ENCODE measurements at places on chromosomes 2 and 18.

- DNase-seq, result no peak
Measured at GRCh38 chr2:31483246-31483645, 68.7 kb upstream of the XDH start.

DNA sequence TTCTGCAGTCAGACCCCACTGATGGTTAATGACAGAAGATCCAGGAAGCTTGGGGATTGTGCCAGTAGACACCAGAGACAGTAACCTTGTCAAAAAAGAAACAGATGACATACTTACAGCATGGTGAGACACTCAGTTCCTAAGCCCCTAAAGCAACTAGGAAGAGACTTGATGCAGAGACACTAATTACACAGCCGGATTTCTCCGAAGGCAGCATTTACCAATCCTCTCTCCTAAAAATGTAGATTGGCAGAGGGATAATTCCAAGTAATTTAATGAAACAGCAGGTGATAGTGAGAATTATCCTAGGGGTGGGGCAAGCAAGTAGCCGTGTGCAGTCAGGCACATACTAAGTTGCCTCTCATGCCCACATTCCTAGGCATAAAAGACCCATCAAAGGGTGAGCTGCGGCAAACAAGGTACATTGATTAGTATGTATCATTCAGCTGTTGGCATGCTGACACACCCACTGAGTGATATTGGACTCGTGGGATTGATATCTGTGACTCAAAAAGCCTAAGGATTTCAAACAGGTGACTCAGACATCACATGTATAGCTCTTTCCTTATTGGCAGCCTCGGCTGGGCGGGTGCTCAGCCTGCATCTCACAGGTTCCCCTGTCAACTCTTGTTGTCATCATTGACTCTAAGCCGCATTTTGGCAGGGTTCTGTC, 296.7 kb upstream of the ATP5MC3 start:
- no peak for DNase-seq

DNA sequence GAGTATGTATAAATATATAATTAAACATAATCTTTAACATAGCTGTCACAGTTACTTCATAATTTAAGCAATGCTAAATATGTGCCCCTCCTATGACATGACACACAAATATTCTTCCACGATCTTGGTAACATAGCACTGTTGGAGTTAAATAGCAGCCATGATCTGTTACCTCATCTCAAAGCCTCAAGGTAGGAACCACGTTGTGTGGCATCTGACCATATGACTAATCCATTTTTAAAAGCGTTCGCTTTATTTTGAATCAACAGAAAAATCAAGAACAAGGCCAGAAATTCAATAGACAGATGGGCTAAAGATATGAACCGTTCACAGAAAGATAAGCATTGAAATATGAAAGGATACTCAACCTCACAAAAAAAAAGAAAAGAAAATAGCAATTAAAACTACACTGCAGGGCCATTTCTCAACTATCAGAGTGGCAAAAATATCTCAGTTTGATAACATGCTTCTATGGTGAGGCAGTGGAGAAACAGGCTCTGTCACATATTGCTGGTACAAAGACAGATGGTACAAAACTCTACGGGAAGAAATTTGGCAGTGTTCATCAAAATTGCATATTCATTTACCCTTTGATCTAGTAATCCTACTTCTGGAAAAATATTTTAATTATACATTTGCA, 105.9 kb downstream of the TMX3 start:
- no peak for DNase-seq

DNA sequence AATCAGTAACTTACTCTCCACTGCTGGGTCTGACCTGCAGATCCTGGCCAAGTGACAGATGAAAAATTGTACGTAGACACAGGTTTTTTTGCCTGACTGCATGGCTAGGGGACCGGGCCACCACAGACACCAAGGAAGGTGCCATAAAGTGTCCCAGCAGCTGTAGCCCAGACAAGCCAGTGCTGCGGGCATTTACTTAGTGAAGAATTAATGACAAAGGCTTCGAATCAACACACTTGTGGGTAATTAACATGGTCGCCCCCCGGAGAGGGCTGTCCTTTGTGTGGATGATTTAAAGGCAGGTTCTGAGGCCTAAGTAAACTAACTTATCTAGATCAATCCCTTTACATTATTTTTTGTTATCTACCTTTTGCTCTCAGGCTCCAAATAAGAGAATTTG, 1709.1 kb upstream of the LRRTM1 start:
- no peak for DNase-seq

DNA sequence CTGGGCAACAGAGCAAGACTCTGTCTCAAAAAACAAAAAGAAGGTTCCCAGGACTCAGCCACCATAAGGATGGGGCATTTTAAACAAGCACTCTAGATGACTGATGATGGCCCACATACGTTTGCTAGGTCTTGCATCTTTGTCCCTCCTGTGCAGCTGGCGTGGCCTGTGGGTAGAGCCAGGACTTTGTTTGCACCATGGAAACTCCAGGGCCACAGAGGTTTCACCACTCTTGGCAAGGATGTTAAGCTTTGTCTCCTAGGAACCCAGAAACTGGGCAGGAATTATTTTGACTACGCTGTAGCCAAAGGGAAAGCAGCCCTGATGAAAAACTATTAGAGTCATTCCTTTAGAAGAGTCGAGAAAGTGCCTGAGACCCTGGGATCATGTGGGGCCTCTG, 75.3 kb upstream of the STPG4 start:
- DNase-seq, result no peak

DNA sequence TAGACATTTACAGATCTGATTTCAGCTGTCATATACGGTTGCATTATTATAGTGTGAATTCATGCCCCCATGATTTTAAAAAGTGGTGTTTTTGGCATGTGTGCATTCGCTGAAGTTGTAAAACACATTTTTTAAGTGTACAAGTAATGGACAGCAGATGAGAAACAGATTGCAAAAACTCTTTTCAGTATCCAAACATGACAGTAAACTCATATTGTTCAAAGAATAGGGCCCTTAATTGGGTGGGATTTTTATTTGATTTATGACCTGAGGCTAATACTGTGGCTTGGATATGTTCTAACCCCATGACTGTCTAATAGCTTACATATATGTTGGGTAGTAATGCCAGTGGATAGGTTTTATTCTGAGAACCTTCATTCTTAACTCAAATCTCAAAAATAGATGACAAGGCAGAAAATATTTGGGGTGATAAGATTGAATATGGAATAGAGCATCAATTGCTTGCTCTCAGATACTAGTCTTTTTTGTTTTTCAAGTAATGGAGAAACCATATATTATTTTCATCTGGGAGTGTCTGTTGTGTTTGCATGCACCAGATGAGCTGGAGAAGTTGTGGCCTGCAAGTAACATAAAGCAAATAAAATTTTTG, 118.6 kb downstream of the PARD3B start:
- no peak for DNase-seq

GRCh38 chr18:54555286-54555685, 35.8 kb upstream of the DYNAP start:
- DNase-seq, result no peak

GRCh38 chr2:164569378-164569777, 51.9 kb downstream of the GRB14 start:
- no peak for DNase-seq

DNA sequence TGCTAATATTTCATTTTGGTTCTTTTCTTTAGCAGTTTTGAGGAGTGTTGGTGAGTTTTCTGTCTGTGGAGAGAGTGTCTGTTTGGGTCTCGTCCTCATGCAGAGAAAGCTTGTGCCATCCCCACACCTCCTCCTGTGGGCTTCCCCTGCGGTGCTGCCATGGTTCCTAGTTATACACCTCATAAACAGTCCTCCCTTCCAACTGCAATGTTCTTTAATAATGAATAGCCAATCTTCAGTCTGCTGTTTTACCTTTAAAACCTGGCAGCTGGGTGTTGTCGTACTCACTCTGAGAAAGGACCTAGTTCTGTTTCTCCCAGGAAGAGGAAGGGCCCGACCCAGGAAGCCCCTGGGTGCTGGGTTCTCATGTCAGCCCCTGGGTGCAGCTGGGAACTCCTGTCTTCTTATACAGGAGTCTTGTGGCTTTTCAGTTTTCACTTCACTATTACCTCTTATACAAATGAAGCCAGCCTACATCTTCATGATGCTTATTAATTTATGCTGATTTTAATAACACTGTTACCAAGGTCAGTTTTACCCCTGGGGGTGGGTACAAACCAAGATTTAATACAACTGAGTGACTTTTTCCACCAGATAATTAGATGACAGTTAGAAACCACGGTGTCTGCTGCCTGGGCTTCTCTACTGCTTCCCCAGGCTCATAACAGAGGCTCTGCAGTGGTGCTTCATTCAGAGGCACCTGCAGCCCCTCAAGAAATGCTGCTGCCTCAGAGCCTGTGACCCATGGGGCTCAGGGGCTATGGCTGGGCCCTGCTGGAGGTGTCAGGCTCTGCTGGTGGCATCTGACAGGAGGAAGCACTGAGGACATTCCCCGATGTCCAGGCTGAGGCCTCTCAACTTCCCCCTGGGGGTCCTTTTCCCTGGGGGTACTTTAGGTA, 59.1 kb downstream of the COA5 start:
- DNase-seq, result no peak

DNA sequence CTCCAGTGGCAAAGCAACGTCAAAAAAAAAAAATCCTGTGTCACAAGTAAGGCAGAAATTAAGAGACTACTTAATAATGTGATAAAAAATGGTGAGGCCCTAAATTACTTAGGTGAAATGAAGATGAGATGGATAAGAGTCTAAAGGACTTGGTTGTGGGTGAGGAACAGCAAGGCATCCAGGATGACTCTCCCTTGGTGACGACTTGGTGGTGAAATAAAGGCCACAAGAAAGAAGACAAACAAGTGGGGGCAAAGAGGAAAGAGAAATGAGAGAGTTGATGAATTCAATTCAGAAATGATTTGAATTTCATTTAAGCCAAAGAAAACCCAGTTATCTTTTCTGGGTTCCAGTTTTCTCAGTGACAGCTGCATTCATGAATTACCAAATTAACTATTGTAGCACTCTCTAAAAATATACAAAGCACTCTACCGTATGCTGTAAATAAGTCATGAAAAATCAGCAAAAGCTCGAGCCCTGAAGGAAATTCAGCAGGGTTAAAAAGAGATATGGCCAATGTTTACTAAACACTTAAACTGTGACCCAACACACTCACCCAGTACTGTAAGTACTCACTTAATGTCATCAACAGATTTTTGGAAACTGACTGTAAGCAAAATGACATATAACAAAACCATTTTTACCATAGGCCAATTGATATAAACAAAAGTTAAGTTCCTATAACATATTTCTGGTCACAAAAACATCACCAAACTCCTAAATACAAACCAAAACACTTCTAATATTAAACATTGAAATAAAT, 1.4 kb downstream of the METTL8 start:
- DNase-seq, result no peak

- DNase-seq, result no peak
Measured at GRCh38 chr2:212708355-212708754, 169.8 kb upstream of the ERBB4 start.

GRCh38 chr2:54063967-54064535, 51.4 kb upstream of the ACYP2 start:
- no peak for DNase-seq

DNA sequence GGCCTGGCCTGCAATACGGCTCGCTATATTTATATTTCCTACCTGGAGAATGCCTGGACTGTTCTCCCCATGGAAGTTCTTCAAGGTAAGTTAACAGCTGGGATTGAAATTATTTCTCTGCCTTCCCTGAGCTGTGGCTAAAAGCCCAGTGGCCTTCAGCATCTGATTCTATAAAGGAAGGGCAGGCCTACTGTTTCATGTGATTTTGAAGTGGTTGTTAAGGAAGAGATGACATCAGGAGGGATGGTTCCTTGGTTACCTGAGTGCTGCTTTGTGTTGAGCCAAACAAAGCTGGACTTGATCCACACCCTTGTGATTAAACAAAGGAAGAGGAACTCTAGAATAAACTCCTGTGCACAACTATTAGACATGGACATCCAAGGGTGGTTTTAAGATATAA, 61.6 kb downstream of the MFSD6 start:
- no peak for DNase-seq

DNA sequence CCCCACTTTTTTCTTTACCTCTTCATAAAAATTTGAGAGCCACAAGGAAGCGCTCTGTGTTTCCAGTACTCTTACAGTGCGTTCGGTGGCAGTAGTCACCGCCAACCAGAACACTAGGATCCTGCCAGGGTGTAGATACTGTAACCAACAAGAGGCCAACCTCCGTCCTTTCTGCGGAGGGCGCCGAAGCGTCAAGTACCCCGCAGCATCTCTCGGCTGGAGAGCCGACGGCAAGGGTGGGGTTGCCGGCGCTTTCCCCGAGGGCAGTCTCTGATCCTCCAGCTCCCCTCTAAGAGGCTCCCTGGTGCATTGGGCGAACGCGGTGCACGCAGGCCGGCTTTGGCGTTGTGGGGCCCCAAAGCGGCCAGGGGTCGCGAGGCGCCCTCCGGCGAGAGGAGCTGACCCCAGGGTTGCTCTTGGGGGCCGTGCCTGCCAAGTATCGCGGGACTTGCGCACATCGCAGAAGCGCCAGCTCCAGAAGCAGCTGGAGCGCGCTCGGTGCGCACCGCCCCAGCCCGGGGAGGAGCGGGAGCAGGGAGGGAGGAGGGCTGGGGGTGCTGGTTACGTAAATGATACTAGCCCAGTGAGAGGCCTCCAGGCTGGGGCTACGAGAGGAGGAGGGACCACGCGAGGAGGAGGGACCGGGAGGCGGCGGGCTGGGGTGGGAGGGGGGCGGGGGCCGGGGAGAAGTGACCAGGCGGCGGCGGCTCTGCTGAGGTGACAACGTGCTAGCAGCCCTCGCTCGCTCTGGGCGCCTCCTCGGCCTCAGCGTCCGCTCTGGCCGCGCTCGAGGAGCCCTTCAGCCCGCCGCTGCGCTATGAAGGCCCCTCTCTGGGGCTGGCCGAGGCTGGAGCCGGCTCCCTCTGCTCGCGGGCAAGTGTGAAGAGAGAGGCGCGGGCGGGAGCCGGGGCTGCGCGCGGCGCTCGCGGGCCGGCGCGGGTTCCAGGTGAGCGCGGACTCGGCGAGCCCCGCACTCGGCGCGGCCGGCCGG, at the start of gene GALNT13:
TSS of gene GALNT13 (plus strand) at position 692 of the 991 bp plus-strand sequence.
- DNase-seq, result no peak

GRCh38 chr2:46229134-46230063, 67.8 kb upstream of the EPAS1 start:
- DNase-seq, result no peak

- DNase-seq, result no peak
Measured at GRCh38 chr2:54402350-54402749, 53.8 kb upstream of the SPTBN1 start.

- no peak for DNase-seq
Measured at GRCh38 chr18:48197819-48198218, 211.4 kb downstream of the ZBTB7C start.

GRCh38 chr2:149430743-149431736, 100.7 kb downstream of the LYPD6 start:
- no peak for DNase-seq
